ENCODE measurements at places on chromosomes 1 and 21.

- DNase-seq = no peak
These were observed 30.9 kb downstream of the DNAI4 start for GRCh38 chr1:66893712-66894111.

DNA sequence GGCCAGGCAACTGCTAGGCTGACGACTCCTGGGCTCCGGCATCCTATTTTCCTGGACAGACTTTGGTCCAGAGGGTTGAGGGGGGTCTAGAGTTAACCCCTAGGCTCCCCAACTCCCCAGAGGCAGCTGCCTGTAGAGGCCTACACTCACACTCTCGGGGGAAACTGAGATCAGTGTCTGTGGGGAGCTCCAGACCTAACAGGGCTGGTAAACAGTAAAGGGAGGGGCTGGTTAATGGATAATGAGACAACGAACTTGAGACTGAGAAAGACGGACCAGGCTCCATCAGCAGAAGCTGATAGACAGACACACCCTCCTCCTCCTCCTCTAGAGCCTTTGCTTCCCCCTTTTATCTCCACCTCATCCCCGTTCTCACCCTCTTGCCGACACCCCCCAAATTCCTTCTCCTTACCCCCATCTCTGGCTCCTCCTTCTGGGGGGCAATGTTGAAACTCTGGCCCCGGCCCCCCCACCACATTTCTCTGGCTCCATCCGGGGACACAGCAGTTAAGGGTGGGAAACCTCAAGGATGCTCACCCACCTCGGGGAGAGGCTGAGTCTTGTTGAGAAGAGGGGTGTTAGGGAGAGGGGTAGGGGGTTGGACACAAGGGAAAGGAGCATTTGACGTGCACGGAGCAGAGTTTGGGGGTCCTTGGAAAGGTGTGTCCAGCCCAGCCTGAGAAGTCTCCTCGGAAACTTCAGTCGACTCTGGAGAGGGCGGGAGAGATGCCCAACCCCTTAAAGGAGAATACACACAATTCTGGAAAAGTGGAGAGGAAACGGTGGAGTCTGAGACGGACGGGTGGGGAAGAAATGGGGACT lies at the start of gene MTMR11:
Gene MTMR11, minus strand, starts transcription at position 710 of the 822 bp plus-strand sequence. Its CDS starts 232 bp downstream, at position 478.
- DNase-seq = no peak

- DNase-seq = no peak
These were observed 114.8 kb upstream of the BARHL2 start for GRCh38 chr1:90831910-90832309.

DNA sequence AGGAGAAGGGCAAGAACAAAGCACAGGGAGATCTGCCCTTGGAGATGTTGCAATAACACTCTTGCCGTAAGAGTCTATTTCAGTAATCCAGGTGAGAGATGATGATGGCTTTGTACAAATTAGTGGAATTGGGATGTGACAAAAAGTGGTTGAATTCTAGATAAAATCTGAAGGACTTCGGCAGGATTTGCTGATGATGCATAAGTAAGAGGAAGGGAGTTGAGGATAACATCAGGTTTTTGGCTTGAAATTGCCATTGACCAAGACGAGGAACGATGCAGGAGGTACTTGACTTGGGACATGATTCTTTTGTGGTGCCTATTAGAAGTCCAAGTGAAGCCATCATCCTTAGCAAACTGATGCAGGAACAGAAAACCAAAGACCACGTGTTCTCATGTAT lies 238.1 kb downstream of the GRIK1 start:
- no peak for DNase-seq

DNA sequence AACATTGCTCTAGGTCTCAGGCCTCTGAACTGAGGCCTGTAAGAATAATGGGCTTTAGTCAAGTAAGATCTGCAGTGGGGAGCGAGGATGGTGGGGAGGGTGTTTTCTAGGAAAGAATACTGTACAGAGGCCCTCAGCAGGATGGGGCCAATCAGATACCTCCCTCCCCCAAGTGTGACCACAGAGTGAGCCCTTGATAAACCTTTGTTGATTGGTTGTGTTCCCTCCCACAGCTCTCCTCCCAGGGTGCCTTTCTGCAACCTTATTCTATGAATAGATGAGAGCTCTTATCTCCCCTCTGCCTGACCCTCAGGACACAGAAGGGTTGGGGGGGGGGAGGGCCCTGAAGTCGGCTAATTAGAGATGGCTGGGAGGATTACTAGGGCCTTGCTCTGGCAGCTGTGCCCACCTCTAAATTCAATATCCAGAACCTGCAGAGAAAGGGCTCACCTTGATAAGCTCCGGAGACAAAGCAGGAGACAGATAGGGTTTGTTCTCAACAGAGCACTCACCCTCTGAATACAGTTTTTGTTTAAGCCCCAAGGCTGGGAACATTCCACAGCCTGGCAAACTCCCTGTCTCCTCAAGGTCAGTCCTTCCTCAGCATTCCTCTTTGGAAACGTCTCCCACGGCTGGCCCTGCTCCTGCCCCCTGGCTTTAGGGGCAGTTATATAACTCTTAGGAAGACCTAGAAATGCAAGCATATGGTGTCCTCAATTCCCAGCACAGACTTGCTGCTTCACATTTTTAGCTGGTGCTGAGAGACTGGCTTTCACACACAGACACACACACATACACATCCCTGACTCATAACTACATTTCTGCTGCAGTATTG lies 42.9 kb downstream of the ATP1A1 start:
- no peak for DNase-seq

Measured in Jurkat, Clone E6-1 (cell line).